Neural crest cell (in vitro differentiated cells): ENCODE measurements at places on chromosomes 2 and 18.

GRCh38 chr18:63312737-63313395 is 6.7 kb downstream of the BCL2 start:
- no peak for DNase-seq

GRCh38 chr2:12201369-12201768 is 454.9 kb downstream of the LPIN1 start:
- DNase-seq = no peak

- DNase-seq = no peak
These were observed 4.2 kb upstream of the ALPP start for GRCh38 chr2:232374356-232374755.

- DNase-seq = no peak
These were observed 81.3 kb downstream of the VWC2L start for GRCh38 chr2:214492152-214492551.

DNA sequence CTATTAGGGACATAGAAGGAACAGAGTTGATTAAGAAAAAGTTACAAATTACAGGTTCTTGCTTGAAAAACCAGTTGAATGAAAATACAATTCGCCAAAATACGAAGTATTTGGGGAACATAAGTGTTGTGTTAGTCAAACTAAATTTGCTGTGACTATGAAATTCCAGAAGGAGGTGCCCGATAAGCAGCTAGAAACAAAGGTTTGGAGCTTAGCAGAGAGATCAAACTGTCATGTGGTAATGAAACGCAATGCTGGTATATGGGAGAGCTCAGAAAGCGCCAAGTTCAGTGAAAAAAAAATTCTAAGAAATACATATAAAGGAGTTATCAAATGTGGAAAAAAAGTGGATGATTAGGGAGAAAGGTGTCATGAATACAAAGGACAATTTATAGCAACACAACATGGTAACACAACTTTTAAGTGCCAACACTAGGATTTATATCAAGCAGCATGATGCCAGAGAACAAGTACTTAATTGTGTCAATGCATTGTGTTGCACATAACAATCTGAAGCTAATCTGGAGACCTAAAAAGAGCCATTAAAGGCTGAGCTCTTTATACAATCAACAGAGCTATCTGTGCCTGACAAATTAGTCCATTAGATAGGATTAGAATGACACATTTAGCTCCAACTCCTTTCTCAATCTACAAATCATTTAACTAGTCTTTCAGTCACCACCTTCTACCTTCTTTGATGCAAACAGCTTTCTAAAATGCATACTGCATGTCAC is 31.2 kb downstream of the SMAD2 start:
- no peak for DNase-seq

- DNase-seq = no peak
These were observed 62.2 kb upstream of the SCYGR2 start for GRCh38 chr2:227536445-227536844.

DNA sequence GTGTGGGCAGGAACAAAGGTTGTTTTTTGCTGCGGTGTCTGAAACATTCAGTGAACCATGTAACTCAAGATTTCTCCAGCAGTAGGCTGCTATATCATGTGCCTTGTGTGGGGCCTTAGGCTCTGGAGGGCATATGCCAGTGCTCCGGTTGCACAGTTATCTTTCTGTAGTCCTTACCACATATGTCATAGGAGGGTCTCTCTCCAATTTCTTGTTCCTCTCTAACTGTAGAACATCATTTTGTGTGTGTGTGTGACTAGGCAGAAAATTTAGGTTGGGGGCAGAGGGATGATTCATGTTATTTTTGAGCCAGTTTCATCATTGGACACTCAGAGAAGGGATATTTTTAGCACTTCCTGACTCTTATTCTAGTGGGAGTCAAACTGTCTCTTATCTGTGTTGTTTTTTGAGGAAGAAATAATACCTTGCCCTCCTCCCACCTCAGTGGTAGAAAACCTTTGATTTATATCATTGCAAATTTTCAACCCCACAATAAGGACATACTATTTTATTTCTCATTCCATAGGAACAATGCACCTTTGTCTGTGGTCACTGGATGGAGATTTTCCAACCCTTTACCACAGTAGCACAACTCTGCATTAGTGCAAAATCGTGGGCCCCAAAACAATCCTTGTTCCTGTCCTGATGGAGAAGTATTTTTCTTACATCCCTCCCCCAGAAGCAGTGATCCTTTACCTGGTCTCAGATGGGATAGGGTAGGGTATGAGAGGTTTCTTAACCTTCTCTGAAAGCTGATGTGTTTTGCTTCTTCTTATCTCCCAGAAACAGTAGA is 113.9 kb downstream of the CCDC74A start:
- no peak for DNase-seq

DNA sequence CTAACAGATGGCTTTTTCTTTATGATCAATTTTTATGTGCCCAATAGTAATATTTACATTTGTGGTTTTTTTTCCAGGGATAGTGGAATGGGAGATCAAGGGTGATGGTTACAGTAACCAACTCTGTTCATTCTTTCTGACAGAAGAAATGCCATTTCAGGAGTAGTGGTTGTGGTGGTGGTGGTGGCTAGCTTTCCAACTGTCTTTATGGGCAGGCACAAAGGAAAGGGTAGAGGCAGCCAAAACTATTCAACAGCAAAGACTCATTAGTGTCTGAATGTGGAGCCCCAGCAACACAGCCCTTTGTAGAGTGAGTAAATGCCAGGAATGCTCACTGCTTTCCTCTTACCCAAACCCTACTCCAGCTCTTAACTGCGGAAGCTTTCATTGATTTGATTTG is 227.7 kb downstream of the RND3 start:
- DNase-seq = no peak

DNA sequence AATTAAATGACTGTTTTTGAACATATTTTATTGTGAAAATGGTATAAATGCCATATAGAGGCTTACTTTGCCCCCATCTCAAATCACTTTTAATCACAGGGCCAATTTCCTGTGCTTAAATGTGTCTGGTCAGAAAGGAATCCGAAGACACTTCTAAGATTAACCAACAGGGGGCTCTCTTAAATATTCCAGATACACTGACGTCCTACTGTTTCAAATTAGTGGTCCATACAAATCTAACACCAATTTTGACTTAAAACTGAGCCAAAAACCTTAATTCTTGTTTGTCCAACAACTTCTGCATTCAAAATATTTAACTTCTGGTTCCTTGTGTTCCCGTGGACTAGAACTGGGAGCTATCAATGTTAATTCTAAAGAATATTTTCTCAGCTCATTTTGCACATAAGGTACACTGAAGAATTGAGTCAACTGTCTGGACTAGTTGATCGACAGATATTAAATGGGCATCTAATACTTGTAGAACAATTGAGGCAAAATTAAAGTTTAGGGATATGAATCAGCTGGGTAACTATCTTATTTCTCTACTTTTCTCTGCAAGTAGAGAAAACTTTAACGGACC is 557.5 kb downstream of the ARHGAP15 start:
- DNase-seq = no peak

DNA sequence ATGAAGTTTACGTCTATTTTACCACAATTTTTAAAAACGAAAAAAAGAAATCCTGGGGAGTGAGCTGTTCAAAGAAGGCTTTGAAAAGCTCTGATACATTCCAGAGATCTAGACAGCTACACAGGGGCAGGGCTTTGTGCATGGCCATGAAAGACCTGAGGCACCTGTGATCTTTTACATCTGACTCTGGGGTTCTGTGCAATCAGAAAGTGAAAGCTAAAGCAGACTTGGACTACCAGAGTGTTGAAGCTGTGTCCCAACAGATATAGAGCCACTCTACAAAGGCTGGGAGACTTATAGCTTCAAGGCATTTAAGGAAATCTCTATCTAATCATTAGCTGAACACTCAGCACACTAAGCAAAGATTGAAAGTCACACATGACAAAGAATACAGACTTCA is 34.1 kb downstream of the PARD6G start:
- no peak for DNase-seq

DNA sequence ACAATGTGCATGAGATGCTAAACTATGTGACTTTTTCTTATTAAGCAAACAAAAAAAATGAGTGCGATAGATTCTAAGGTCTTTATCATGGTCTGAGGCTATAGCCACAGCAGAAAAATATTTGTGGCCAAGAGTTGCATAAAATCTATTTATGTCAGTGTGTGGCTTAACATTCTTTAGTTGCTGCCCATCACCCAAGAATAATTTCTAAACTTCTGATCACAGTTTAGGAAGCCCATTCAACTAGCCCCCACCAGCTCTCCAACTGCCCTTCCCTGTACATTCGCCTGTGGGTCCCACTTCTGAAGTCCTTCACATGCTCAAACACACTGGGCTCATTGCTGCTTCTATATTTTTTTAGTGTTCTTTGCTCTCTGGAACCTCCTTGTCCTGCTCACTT is 107.1 kb downstream of the CTNNA2 start:
- DNase-seq = no peak

DNA sequence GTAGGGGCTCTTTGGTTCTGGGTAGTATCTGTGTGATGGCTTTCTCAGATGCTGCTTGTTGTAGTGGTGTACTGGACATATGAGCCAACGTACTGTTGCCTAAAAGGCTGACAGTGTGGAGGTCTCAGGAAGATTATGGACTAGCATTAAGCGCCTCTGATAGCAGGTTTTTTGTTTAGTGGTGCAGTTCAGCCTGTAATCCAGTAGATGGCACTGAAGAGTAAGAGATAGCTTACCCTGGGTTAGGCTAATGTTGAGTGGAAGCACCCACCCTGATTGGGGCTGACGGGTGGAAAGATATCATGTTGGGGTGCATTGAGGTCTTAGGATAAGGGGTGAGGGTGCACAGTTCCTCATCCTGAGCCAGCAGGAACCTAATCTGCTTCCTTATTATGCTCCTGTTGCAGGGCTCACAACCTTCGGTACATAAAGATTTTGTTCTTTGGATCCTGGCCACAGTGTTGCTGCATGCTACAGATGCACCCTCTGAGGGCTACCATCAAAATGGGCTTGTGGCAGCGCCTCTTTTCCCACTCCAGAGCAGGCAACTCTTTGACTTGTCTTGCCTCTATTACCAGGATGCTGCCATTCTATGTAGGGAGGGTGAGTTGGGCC is 79.6 kb downstream of the MSTN start:
- DNase-seq = no peak

GRCh38 chr18:57775937-57776336 is 27.2 kb downstream of the ATP8B1 start:
- no peak for DNase-seq

- DNase-seq = no peak
These were observed 40.9 kb upstream of the ALKAL2 start for GRCh38 chr2:328761-329160.

GRCh38 chr2:88489181-88489580 is 36.7 kb upstream of the FOXI3 start:
- no peak for DNase-seq

DNA sequence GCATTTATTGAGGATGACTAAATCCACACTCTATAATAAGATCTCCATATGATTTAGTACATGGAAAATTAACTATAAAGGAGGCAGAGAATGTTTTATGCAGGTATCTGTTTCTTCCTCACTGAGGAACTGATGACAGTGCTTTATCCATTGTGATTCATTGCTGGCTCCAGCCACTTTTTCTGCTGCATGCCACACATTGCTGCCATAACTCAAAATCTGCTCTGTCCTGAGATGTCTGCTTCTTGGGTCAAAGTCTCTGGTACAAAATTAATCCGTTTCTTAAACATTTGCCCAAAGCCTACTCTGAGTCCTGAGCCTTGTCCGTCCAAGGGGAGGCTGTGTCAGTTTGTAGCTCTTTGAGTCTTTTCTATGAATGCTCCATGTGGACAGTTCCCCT is 15.5 kb upstream of the ARHGAP28 start:
- DNase-seq = no peak
